SW 1271 (cell line): ENCODE measurements at places on chromosomes 12 and 14.

- no peak for DNase-seq
These were observed 30.6 kb downstream of the WDR89 start for GRCh38 chr14:63611078-63611477.

GRCh38 chr12:84421103-84421502 is 491.5 kb downstream of the SLC6A15 start:
- DNase-seq = no peak

GRCh38 chr14:74217672-74218448 is 21.4 kb upstream of the VSX2 start:
- DNase-seq = peak; percentile 16

- peak; percentile 22 for DNase-seq
These were observed 107.9 kb upstream of the GZMB start for GRCh38 chr14:24741871-24742270.

DNA sequence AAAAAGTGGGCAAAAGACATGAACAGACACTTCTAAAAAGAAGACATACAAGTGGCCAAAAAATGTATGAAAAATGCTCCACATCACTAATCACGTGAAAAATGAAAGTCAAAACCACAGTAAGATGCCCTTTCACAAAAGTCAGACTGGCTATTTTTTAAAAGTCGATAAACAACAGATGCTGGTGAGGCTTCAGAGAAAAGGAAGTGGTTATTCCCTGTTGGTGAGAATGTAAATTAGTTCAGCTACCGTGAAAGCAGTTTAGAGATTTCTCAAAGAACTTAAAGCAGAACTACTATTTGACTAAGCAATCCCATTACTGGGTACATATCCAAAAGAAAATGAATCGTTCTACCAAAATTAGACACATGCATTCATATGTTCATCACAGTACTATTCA is 237.0 kb downstream of the KIF21A start:
- no peak for DNase-seq

- DNase-seq = no peak
These were observed 166.3 kb downstream of the PHLDA1 start for GRCh38 chr12:75865315-75865714.

DNA sequence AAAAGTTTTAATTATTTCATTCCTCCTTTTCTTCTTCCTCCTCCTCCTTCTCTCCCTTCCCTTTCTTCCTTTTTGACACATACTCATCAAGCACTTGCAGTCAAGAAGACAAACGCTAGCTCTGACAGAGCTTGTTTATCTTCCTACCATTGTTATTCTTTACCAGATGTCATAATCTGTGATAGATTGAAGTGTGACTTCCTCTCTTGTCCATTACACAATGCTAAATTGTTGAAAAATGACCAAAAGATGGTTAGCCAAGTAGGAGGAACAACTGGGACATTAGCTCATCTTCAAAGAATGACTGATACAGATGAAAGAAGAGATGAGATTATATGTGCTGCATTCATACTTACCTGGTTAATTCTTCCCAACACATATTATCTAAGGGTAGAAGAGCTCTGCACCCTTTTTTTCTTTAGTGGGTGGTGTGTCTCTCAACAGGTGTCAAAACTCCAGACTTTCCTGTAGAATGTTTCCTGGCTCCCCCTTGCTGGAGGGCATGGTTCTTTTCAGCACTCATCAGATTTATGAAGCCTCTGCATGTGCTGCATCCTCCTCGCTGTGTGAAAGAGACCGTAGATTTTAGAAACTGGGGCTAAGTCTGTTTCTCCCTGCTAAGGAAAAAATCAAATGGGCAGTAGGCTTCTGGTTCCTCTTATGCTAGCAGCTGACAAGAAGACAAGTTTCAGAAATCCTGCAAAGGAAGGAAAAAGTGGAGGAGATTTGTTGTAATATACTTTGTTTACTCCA is 147.1 kb downstream of the TMX1 start:
- DNase-seq = no peak

GRCh38 chr12:68767191-68767590 is 21.2 kb downstream of the SLC35E3 start:
- no peak for DNase-seq

DNA sequence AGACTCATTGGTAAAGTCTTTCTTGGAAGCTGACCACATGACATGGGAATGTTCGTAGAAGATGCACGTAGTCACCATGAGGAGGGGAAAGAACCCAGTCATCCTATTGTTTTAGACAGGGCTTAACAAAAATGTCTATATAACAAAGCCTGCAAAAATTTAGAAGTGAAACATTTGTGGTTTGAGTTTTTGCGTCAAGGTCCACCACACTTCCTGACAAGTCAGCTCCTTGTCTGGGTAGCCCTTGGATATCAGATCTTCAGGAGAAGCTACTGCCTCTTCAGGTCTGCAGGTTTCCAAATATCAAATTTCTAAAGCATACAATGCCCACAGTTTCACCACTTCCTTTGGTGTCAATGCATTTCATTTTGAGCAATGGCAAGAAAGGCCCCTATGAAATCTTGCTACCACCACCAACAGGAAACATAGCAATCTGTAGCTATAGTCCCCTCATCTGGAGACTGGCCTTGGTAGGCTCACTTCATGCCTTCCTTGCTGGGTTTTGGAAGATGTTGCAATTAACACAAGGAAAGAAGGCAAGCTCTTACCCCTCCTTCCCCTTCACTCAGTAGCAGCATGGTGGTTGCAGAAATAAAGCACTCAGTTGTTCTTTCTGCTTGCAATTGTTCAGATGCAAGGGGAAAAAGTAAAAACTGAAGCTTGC is 235.2 kb downstream of the PCNX1 start:
- DNase-seq = no peak

- DNase-seq = no peak
These were observed 158.2 kb upstream of the RGS6 start for GRCh38 chr14:71773898-71774481.

- DNase-seq = no peak
These were observed 87.8 kb upstream of the EEA1 start for GRCh38 chr12:93016752-93017350.

- no peak for DNase-seq
These were observed 3.2 kb downstream of the CD69 start for GRCh38 chr12:9757433-9758025.

- no peak for DNase-seq
These were observed 29.2 kb downstream of the TMEM120B start for GRCh38 chr12:121741743-121742142.

GRCh38 chr12:54024127-54024526 is 4.1 kb upstream of the HOXC6 start:
- no peak for DNase-seq

- no peak for DNase-seq
These were observed 48.2 kb downstream of the CRACR2A start for GRCh38 chr12:3704512-3705353.

- no peak for DNase-seq
These were observed 6.6 kb downstream of the PDE6H start for GRCh38 chr12:14979468-14979867.

DNA sequence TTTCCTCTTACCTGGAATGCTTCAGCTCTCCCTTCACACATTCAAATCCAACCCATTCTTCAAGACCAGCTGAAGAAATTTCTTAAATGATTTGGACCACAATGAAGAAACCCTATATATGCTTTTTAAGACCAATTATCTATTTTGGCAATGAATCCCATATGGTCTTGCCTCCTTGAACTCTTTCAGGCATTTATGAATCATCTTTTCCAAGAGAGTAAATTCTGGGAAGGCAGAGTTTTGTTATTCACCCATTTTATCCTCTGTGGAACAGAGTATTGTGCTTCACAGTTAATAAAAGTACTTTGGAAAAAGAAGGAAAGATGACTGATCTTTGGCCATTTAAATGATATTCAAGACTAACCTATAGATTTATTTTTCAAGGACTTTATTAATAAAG is 14.0 kb downstream of the GIT2 start:
- no peak for DNase-seq

- no peak for DNase-seq
These were observed 22.9 kb upstream of the MDM1 start for GRCh38 chr12:68354977-68355541.

GRCh38 chr14:91173221-91173670 is 59.4 kb downstream of the DGLUCY start:
- peak; percentile 32 for DNase-seq

GRCh38 chr12:9829982-9830381 is 2.7 kb downstream of the KLRF1 start:
- no peak for DNase-seq

DNA sequence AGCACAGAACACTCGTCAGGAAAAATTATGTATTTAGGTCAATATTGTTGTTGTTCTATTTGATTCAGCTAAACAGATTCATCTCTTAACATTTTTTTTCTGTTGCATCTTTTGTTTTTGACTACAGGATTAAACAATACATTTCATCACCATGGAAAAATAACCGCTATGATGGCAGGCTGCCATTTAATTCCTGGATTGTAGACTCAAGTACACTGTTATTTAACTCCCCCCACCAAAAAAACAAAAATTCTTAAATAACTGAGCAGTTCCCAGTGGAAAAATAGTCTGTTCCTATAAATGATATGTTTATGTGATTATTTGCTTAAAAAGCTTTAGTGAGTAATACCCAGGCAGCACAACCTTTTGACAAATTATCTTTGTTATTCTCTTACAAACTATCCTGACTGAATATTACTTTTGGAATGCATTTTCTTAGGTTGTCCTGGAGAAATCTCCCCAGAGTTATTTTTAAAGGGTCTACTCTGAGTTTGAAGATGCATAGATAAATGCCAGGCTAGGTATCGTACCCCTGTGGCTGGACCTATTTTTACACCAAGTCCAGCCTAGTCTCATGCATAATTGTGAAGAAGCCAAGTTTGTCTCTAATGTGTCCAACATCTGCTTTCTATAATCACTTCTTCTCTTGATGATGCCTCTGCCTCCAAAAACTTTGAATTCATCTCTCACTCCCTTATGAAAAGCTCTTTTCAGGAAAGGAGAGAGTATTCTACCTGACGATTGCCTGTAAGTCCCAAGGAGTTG is 3.7 kb downstream of the KERA start:
- DNase-seq = no peak

GRCh38 chr12:15206338-15206737 is 14.9 kb downstream of the RERG start:
- no peak for DNase-seq

DNA sequence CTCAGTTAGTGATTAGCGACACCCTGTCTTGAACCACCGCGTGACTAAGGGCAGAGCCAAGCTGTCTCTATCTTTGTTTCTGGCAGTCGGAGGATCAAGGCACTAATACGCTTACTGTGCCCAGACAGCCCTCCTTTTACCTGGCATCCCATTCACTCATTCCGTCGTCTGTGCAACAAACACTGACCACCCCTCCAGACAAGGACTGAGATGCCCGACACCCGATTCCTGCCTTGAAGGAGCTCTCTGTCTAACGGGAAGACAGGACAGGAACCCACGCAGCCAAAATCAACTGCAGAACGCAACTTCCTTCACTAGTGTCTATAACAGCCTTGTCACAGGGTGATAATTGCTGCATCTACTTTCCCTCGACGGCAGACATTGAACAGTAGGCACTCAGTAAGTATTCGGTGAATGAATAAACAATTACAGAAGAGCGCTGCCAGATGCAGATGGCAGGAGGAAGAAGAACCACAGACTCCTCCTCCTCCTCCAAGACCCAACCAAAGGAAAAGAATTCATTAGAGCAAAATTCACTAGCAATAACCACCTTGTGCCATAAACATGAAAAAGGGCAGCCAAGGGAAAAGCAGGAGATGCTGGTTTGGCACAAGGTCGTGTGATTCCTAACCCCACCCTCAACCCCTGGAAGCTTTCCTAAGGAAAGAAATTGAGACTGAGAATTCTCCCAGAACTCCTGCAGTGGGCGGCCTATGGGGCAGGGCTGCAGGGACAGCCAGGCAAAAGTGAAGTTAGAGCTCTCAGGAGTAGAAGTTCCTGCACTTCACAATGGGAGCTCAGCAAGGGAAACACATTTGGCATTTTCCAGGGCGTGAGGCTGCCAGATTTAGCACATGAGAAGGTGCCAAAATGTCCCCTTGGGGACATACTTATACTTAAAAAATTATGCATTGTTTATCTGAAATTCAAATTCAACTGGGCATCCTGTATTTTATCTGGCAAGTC is 186.6 kb upstream of the DIO3 start:
- DNase-seq = no peak

DNA sequence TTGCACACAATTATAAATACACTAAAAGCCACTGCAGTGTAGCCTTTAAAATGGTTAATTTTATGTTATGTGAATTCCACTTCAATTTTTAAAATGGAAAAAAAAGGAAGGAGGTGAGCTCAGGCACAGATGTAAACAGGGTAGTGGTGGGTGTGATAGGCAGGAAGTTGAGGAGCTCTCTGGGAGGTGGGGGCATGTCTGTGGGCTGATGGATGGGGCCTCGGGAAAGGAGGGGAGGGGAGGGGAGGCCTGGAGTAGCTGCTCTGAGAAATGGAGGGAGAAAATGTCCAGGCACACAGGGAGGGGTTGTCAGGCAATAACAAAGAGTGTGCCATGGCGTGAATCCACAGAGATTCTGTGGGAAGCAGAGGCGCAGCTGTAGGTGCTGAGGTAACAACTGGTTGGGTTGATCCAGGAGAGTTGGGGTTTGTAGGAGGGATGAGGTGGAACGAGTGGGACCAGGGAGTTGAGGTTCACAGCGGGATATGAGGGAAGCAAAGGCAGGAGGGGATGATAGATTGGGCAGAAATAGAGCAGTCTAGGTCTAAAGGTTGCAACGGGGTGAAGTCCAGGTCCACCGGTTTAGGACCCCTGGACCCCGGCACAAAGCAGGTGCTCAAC is 57.2 kb downstream of the LTBP2 start:
- DNase-seq = no peak

- no peak for DNase-seq
These were observed 68.6 kb downstream of the CHGA start for GRCh38 chr14:92991536-92991935.

DNA sequence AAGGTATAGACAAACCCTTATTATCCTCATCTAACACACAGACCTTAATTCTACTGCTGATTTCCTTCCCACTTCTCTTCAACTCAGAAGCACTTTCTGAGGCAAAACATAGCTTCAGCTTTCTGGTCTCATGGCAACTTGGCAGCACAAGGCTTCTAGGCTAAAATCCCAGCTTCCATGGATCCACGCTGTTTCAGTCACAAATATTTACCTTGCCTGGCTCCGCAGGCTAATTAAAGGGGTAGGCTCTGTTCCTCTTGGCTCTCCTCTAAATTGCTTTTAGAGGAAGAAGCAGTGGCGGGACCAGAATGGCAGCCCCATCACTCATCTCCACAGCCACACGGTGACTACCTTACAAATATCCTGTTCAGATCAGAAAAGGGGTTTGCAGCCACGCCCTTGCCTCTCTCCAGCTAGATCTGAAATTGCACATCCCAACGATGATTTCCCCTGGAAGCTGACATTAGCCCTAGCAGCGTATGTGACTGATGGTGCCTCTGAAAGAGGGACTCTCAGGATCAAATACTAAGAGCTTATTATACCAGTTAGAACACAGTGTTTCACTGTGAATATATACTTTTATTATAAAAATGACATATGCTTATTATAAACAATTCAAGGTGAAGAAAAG is 221.5 kb upstream of the NUDT4 start:
- DNase-seq = no peak

DNA sequence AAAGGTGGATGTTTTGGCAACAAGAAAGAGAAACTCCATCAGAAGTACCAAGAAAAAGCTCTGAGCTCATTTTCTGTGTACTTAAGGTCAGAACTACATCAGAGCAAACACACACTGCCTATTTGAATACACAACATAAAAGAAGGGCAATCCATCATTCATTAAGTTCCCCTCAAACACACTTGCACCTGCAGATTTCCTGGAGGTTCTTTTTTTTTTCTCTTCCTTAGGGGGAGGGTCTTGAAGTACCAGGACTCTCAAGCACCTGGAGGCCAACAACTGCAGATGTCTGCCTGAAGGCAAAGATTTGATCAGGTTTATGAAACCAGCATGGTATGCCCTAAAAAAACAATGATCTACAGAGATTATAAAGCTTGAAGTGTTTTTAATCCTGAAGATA is 26.1 kb upstream of the PTHLH start:
- DNase-seq = no peak

- no peak for DNase-seq
These were observed 308.7 kb upstream of the DIO3 start for GRCh38 chr14:101252443-101253214.
